CD14-positive monocyte (primary cell): ENCODE measurements at places on chromosomes 5 and 9.

DNA sequence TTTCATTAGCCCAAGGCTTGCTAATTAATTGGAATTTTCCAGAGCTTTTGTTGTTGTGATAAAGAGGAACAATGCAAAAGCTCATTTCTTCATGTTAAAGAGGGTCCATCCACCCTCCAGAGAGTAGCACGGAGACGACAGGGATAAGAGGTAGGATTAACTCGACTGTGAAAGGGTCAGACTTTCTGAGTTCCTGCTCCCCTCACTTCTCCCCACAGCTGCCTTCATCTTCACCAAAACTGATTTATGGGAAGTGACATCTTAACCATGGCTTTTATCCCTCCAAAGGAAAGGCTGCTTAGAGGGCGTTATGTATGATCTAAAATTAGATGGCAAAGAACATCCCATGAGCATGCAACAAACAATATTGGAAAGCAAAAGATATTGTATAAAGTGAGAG, 135.5 kb downstream of the GLIS3 start:
- no peak for DNase-seq

GRCh38 chr5:173197375-173197891, 37.6 kb downstream of the NKX2-5 start:
- no peak for DNase-seq

GRCh38 chr9:97064176-97064575, 25.2 kb upstream of the CTSV start:
- DNase-seq, result no peak

GRCh38 chr9:6355728-6356127, 27.6 kb downstream of the TPD52L3 start:
- no peak for DNase-seq

- DNase-seq, result no peak
Measured at GRCh38 chr5:93438124-93438523, 142.9 kb downstream of the NR2F1-AS1 start.
